ENCODE measurements at places on chromosomes 2 and 18.

DNA sequence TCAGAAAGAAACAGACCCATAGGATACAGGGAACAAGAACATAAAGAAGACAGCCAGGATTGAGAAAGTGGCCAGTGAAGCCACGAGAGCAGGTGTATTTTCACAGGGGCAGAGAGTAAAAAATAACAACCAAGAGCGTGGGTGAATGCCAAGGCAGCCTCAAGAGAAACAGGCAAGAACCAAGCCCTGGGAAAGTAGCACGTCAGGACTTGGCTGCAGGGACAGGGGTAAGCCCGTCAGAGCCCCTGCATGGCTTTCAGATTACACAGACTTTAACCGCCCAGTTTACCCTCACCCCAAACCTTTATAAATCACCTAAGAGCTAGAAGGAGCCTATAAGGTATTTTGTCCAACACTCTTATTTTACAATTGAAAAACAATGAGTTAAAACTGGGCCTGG is 43.7 kb downstream of the ARL4C start:
- DNase-seq = no peak

- peak; percentile 28 for DNase-seq
These were observed 82.8 kb upstream of the REV1 start for GRCh38 chr2:99572373-99573164.

DNA sequence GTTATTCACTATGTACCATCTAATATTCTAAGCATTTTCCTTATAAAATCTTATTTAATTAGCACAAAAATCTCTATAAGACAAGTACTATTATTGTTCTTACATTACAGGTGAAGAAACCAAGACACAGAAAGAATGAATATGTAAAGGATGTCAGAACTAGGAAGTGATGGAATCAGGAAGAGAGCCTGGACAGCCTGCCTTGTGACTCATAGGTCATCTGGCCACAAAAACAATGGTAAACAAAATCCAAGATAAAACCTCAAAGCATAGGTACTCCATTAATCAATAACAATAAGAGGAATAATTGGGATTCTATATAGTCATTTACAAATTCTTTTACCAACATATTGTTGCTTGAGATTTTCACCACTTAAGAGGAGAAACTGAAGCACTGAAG is 505.4 kb upstream of the PIK3C3 start:
- DNase-seq = no peak

- DNase-seq = no peak
These were observed 270.2 kb downstream of the EN1 start for GRCh38 chr2:118577202-118577601.

DNA sequence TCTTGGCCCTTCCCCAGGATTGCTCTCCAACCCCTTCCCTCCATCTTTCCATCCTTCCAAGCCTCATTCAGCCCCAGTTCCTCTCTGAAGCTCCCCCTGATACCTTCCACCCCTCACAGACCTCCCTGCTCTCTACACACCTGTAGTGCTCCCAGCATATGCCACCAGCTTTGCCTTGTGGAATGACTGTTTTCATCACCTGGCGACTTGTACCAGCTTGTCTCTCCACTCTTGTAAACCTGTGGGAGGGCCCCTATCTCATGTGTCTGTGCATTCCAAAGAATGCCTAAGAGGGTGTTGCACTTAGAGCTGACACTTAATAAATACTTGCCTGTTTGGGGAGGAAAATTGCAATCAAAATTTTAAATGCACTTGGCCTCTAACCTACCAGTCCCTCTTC is 198.7 kb downstream of the BCL11A start:
- no peak for DNase-seq

DNA sequence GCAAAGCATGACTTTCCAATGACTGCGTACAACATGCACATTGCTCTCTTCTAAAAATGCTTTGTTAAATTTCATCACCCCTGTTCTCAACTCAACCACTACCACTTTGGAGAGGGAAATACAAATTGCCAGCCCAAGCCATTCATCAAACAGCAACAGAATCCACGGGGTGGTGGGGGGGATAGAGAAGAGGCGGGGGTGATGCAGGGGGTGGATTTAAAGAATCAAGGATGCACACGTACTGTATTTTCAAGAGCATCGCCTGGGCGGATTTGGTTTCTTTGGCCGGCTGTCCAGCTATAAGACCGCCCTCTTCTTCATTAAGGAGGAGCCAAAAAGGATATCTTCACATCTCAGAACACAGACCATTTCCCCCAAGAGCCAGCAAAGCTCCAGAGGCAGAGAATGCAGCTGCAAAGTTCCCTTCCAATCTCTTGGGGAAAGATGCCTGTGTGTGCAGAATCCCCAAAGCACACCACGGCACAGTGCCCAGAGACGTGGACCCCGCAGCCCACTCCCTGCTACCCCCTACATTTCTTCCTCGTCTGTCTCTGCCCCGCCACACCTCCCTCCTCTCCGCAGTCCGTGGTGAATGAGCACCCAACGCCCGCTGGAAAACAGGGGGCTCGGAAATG is 977 bp downstream of the SLC8A1 start:
- DNase-seq = peak; percentile 63

GRCh38 chr18:1150344-1150743 is 245.7 kb downstream of the ADCYAP1 start:
- no peak for DNase-seq

- no peak for DNase-seq
These were observed 298.8 kb downstream of the SRBD1 start for GRCh38 chr2:45312275-45312674.

Measured in choroid plexus epithelial cell (primary cell).